ENCODE measurements at places on chromosomes 13 and 19.

- DNase-seq, result no peak
Observed at GRCh38 chr13:96216543-96216942, 126.6 kb downstream of the HS6ST3 start.

GRCh38 chr19:34468409-34468808 is 13.1 kb upstream of the WTIP start:
- no peak for DNase-seq

- DNase-seq, result no peak
Observed at GRCh38 chr13:74253161-74253560, 119.0 kb upstream of the KLF12 start.

DNA sequence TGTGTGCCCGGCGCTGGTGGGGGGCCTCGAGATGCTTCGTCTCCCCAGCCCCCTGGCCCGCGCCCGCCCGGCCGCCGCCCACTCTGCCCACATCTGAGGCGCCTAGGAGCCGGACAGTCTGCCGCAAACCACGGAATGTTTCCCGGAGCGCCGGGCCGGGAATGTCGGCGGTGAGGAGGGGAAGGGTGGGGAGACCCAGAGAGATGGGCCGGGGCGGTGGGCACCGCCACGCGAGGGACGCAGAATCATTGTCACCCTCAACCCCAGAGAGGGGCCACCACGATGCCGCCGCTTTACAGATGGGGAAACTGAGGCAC is 46.1 kb upstream of the NFIC start:
- no peak for DNase-seq

DNA sequence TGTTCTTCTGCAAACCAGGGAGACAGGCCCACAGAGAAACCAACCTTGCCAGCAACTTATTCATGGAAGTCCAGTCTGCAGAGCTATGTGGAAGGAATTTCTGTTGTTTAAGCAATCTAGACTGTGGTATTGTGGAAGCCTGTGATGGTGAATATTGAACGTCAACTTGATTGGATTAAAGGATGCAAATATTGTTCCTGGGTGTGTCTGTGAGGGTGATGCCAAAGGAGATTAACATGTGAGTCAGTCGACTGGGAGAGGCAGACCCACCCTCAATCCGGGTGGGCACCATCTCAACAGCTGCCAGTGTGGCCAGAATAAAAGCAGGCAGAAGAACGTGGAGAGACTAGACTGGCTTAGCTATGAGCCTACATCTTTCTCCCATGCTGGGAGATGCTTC is 606.0 kb downstream of the EFNB2 start:
- DNase-seq, result no peak

- no peak for DNase-seq
Observed at GRCh38 chr13:33107361-33107760, 91.1 kb downstream of the KL start.

- DNase-seq, result no peak
Observed at GRCh38 chr13:45142440-45143345, 22.4 kb downstream of the GTF2F2 start.

GRCh38 chr19:41369769-41370168 is 5.8 kb upstream of the B9D2 start:
- no peak for DNase-seq

DNA sequence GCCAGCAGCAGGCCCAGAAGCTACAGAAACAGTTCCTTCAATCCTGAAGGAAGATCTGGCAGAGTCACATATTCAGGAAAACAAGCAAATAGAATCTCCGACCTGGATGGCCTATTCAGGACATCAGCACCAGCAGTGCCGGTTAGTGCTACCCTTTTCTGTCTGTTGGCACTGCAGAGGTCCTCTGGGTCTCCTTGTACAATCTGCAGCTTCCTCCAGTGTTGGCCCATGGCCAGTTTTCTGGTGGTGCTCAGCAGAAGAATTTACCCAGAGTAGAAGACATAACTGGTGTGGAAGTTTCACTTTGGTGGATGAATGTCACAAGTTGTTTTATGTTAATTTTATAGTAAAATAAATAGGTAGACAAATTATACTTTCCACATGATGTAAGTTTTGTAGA is 498.1 kb downstream of the COG6 start:
- DNase-seq, result peak; percentile 76

- DNase-seq, result peak; percentile 3
Observed at GRCh38 chr13:23289917-23290357, 109.2 kb downstream of the SGCG start.

All from RPMI8226 (cell line).